ENCODE measurements at places on chromosomes 2 and 18.

- no peak for DNase-seq
These were observed 74.0 kb downstream of the ZNF516 start for GRCh38 chr18:76420898-76421684.

GRCh38 chr2:181356526-181357130 lies 100.6 kb upstream of the ITGA4 start:
- no peak for DNase-seq

- DNase-seq = no peak
These were observed 41.3 kb upstream of the YPEL5 start for GRCh38 chr2:30105556-30105955.

DNA sequence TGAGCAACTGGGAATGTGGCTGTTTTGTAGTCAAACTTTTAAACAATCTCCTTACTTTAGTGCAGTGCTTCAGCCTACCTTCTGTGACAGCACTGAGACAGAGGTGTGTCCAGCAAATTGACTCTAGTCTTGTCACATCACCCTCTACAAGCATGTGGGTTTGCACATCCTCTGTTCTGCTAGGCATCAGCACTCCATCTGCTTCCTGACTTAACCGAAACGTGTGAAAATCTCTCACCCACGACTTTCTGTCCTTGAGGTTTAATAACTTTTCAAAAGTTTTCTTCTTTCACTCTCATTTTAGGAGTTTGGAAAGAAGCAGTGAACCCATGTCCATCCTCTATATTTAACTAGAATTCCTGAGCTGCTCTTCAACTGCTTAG lies 42.6 kb downstream of the TTR start:
- DNase-seq = no peak

DNA sequence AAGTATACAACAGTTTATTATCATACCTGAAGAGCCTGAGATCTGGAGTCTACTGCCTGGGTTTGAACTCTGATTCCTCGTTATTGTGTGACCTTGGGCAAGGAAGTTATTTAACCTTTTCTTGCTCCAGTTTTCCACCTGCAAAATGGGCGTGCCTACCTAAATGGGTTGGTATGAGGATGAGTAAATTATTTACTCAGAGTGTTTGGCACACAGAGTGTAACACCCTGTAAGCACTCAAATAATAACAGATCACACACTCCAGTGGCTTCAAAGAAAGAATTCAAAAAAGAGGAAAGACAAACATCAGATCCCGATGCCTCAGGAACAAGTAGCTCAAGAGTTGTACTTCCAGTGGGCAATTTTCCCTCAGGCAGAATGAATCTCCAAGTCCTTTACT lies 2.4 kb downstream of the SRD5A2 start:
- DNase-seq = no peak

- DNase-seq = no peak
These were observed 32.8 kb upstream of the TANC1 start for GRCh38 chr2:158935617-158936016.

GRCh38 chr2:184727813-184728212 lies 129.5 kb downstream of the ZNF804A start:
- DNase-seq = no peak

GRCh38 chr2:19218166-19218565 lies 140.3 kb downstream of the OSR1 start:
- DNase-seq = no peak

- no peak for DNase-seq
These were observed 1.2 kb downstream of the GYPC start for GRCh38 chr2:126657148-126657635.

GRCh38 chr2:1553671-1554295 lies 140.5 kb downstream of the TPO start:
- DNase-seq = no peak

- no peak for DNase-seq
These were observed 141.8 kb downstream of the MYO1B start for GRCh38 chr2:191386938-191387536.

DNA sequence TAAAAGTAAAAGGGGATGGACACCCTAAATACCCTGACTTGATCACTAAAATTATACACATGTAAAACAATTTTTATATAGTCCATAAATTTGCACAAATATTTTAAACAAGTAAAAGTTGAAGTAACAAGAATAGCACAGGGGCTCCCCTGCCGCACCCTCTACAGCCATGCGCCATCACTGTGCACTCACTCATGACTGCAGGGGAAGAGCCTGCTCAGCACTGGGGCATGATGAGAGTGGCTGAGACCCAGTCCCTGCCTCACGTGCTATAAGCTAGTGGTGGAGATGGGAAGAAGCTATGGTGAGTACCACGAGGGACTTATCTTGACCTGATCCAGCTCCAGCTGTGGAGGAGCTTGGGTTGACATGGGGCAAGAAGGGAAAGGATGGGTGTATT lies 46.9 kb upstream of the MYO1B start:
- no peak for DNase-seq

DNA sequence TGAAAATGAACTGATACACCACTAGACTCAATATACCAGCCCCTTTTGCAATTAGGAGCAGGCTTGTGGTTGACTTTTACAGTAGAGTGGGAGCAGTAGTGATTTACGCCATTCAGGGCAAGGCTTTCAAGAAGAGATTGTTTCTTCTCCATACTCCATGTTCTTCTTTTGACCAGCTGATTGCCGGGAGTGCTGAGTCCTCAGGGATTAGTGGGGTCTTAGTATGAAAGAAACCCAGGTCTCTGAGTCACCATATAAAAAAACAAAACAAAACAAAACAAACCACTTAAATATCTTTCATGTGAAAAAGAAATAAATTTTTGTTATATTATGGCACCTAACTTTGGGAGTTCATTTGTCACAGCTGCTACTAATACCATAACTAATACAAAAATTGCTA lies 465.6 kb upstream of the TRIB2 start:
- no peak for DNase-seq

DNA sequence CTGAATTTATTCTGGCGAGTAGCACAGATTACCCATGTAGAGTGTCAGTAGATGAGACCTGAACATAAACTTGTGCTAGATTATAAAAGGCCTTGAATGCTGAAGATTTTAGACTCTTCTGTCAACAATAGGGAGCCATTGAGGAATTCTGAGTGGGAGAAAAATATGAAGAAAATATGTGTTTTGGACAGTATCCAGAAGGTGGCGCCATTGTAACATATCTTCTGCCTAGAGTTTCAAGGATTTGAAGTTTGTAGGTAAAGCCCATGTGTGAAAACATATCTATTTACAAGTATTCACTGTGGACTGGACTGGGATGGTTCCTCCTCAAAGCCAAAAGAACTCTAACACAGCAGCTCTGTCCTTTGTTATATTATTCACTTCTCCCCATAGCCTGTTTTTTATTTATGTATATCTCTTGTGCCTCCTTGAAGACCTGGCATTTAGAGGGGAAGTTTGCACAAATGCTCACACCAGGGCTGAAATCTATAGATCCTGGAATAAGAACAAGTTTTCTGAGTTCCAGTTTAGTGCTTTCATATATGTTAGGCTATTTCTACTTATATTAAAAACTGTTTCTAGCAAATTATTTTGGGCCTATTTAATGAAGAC lies 124.9 kb downstream of the RDH14 start:
- DNase-seq = no peak

DNA sequence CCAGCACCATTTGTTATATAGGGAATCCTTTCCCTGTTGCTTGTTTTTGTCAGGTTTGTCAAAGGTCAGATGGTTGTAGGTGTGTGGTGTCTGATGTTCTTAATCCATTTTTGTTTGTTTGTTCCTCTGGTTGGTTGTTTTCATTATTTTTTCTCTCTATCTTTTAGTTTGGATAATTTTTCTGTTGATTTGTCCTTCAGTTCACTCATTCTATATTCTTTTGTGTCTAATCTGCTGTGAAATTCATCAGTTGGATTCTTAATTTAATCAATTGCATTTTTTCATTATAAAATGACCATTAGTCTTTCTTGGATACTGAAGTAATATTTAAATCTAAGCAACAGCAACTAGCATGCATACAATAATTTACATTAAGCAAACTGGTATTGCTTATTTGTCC lies 206.7 kb upstream of the TRIB2 start:
- no peak for DNase-seq

GRCh38 chr2:232353096-232353495 lies 25.5 kb upstream of the ALPP start:
- DNase-seq = no peak

DNA sequence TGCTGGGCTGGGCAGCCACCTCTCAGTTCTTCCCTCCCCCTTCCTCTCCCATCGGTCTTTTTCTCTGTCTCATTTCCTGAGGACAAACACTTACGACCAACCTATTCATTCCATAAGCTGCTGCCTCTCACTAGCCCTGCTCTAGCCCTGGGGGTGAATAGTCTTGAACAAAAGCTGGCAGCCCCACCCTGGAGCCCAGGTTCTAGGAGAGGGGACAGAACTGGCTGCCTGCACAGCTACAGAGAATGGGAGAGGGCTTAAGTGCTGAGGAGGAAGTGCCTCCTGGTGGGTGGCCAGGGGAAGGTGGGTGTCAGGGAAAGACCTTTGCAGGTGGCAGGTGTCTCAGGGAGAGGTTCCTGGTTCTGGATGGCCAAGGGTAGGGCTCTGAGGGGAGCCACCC lies 22.8 kb downstream of the ANO7 start:
- no peak for DNase-seq

- DNase-seq = no peak
These were observed 9.4 kb upstream of the ZNF512 start for GRCh38 chr2:27573452-27573851.

DNA sequence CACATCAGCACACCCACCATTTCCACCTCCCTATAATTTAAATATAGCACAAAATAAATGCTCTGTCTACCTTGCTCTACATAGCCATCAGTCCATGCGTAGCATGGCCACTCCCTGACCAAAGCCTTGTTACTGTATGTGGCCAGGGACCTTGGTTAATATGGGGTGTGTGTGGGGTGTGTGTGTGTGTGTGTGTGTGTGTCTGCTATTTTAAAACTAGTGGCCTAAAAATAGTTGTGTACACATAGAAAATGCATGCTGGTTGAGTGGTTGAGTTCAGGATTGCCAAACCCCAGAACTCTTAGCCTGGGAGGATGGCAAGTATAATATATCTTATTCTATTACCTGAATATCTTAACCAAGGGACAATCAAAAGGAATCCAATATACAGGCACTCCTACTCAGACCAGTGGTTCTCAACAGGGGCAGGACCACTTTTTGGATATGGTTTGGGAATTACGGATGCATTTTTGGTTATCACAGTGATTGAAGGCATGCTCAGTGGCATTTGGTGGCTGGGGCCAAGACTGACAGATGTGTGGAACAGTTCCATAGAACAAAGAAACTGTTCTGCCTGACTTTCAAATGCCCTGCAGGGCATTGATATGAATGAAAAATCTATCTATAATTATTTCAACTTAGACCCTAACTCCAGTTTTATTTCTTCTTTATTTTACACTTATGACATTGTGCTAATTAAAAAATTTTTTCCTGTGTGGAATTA lies 72.3 kb upstream of the PSME4 start:
- DNase-seq = no peak

DNA sequence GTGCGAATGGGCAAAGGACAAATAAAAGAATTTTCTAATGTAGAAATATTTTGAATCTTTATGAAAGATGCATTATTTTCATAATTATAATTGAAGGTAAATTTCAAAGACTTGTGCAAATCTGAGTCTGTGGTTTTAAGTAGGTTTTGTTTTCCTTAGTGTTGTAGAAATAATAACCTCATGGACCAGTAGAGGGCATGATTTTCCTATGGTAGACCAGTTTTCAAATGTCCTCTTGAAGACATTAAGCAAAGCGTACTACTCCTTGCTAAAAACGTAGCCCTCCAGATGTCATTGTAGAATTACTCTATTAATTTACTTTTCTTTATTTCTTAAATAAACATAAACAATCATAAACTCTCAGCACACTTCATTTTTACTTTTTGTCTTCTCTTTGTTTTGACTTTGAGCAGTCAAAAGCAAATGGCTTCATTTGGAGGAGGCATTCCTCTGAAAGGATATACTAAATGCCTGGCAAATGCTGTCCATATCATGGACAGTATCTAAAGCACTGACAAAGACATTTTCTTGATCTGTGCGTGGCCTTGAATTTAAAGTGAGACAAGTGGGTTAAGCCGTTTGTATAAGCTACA lies 85.8 kb upstream of the FAM237A start:
- DNase-seq = no peak

DNA sequence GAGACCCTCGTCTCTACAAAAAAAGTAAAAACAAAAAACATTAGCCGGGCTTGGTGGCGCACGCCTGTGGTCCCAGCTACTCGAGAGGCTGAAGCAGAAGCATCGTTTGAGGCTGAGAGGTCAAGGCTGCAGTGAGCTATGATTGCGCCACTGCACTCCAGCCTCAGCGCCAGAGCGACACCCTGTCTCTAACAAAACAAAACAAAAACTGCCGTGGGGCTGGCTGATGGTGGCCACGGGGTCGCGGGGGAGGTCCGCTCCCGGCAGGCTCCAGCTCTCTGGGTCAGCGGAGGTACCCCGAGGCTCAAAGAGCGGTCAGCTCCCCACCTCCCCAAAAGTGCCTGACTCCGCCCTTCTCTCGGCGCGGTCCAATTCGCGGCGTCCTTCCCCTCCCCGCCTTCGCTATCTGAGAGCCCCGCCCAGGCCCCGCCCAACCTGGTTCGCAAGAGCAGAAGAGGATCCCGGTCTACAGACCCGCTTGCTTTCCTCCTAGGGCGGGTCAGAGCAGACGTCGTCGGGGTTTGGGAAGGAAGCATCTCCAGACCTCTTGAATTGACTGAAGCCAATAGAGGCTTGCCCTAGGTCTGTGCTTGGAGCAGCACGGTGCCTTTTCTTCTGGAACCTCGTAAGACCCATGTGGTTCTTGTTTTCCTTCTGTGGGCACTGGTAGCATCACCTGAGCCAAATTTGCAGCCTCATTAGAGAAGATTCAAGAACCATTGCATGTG lies 7.8 kb downstream of the RAX start:
- no peak for DNase-seq

DNA sequence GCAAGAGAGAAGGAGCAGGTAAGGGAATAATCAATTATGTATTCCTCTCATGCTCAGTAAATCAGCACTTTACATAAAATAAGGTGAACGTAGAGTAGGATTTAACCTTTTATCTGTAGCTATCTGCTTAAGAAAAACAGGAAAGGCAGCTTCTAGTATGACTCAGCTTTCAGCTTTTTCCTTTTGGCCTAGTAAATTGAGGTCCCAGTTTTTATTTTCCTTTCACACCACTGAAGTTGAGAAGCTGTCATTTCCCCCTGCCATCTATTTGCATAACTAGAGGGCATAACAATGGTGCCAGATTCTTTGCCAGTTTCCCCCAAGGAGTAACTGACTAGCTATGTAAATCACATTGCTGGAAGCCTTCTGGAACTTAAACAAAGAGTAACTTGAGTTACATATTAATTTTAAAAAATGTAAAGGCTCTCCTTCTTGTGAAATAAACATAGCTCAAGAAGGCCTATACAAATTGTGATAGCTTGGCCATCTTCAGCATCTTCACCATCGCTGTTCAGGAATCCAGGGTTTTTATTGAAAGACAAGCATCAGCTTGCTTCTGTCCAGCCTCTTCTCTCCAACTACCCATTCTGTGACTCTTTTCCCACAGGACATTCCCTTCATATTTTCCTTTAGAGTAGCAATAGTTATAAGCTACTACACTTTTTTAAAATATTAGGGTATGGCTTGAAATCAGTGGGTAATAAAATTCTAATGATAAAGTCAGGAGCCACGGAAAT lies 97.0 kb downstream of the KYNU start:
- DNase-seq = no peak

GRCh38 chr2:98416383-98417159 lies 28.1 kb upstream of the INPP4A start:
- no peak for DNase-seq
